Esophagus squamous epithelium (tissue), 5 donors: ENCODE measurements at places on chromosomes 6 and 20.

- DNase-seq = no peak
Observed at GRCh38 chr6:112936504-112936903, 589.4 kb downstream of the RFPL4B start.

DNA sequence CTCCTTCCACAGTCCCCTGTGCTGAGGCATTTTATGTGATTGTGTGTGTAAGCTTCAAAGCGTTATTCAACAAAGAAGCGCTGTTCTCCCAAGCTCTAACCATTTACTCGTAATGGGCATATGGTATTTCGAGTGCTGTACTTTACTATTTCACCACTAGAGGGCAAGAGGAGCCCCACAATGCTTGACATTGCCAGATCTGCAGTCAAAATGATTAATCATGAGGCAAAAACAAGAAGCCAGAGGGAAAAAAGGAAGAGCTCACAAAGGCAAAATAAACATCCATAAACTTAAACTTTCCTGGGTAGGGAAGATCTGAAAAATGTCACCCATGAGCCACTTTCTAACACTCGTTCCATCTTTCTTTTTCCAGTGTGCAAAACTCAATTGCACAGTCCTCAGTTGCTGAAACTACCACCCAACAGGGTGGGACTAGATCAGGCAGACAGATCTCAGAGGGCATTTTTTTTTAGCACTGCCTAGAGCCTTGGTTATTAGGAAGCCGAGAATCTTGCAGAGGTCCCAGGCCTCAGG is 215.0 kb upstream of the PLCB4 start:
- DNase-seq = no peak

- DNase-seq = no peak
Observed at GRCh38 chr20:54434196-54434595, 41.2 kb upstream of the DOK5 start.

GRCh38 chr6:9503111-9503761 is 911.6 kb downstream of the TFAP2A start:
- DNase-seq = no peak

GRCh38 chr6:52230685-52231084 is 13.6 kb downstream of the IL17F start:
- no peak for DNase-seq

- no peak for DNase-seq
Observed at GRCh38 chr6:75604294-75604693, 2.6 kb downstream of the SENP6 start.

GRCh38 chr20:48817367-48818030 is 10.3 kb downstream of the PREX1 start:
- DNase-seq = no peak
